Peyer's patch (tissue), 4 donors: ENCODE measurements at places on chromosomes 11 and 22. TPM values are rescaled to one million over a fixed set of nuclear protein-coding genes. Genes with fewer than 3 reads are reported as not detected.

DNA sequence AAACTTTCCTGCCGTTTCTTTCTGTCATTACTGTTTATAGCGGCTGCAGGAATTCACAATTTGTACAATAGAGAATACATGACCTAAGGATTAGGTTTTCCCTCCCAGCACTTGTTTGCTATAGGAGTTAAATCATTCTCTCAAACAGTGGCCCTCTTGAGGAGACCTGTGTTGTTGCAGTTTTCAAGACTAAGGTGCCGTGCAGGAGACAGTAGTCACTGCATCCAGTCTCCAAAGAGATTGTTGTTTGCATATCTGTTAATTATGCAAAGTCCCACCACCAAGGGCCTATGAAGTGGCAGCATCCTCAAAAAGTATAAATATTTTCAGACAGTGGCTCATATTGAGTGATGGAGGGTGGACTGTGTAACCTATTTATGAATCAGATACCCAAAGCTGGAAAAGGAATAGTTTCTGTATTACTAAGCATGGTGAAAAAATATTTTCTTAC lies 2.3 kb downstream of the PRSS23 start:
- peak; percentile 60 for DNase-seq

Gene CECR2
- 0.54 TPM for total RNA-seq

GRCh38 chr11:93784935-93785360 lies 866 bp downstream of the MED17 start:
- no peak for DNase-seq

- peak; percentile 14 for DNase-seq
These were observed 435.3 kb downstream of the SOX6 start for GRCh38 chr11:15920856-15921629.

- DNase-seq, result no peak
These were observed 23.2 kb downstream of the MFNG start for GRCh38 chr22:37462983-37463382.

DNA sequence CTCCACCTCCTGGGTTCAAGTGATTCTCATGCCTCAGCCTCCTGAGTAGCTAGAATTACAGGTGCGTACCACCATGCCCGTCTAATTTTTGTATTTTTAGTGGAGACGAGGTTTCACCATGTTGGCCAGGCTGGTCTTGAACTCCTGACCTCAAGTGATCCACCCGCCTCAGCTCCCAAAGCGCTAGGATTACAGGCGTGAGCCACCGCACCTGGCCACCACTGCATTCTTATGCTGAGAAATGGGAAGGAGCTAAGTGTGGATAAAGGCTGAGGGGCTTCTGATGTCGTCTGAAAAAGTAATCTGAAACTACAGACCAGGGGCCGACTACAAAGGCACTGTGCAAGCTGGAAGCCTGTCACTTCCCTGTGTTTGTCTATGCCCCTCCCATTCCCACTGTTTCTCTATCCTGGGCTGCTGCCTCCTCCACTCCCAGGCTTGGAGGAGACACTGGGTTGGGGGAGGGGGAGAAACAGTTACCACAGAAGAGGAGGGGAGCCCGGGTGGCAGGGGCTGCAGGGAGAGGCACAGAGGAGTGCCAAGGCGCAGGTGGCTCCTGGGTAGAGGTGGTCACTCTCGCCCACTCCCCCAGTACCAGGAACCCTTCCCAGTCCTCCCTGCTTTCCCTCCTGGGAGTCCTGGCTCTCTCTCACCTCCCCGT lies 2.9 kb upstream of the MTA2 start:
- DNase-seq, result no peak

DNA sequence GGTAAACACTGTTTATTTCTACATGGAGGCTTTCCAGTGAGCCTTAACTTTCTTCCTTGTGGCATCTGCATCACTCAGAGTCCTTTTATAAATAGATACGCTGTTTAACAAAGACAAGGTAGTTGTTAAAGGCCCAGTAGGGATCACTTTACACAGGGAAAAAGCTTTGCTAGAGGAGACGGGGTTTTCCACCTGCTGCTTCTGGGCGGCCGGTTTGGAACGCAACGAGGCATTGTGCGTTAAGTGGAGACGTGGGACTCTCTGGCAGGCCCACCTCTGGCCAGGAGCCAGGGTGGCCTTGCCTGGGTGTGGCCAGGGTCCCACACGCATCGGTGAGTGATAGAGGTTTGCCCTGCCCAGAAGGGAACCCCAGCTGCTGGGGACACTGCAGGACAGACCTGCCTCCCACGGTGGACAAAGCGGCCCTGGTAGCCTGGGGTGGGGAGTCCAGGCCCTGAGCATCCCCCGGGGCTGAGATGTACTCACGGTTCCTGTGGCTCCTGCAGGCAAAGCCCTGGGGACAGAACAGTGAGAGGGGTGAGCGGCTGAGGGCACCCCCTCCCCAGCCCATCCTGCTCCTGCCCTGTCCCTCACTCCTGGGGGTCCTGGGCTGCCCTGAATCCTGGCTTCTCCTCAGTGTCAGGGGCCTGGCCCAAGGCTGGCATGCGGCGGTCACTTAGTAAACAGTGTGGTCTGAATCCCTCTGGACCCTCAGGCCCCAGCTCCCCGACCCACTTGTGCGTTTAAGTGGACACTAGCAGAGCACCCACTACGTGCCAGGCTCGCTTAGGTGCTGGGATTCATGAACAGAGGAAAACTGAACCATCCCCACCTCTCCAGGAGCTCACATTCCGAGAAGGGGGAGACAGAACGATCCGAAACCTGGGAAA lies 4.2 kb downstream of the IL17REL start:
- DNase-seq, result no peak

Gene SHANK2
- total RNA-seq, result 44.5 TPM

GRCh38 chr11:129447654-129448239 lies 72.1 kb downstream of the BARX2 start:
- DNase-seq, result no peak

- no peak for DNase-seq
These were observed 71.4 kb upstream of the PITPNB start for GRCh38 chr22:27990451-27990840.

GRCh38 chr22:38740116-38740723 lies 15.6 kb downstream of the SUN2 start:
- no peak for DNase-seq

DNA sequence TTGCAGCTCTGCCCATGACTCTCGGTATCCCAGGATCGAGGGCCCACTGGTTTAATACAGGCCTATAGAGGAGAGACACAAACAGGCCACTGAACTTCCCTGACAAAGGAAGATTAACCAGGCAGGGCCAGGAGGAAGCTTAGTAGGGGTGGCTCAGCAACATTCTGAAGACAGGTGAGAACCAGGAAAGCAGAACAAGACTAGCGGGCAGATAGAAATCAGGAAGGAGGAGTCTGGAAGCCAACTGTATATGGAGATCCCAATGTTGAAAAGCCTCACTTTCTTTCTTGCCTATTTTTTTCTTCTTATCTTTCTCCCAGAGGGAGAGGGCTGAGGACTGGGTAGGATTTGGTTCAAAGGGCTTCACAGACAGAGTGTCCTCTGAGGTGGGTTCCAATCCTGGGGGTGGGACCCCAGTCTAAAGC lies 5.4 kb downstream of the PI4KA start:
- peak; percentile 6 for DNase-seq

Gene CDC42BPG
- 25.6 TPM for total RNA-seq

GRCh38 chr11:83782329-83782728 lies 496.2 kb upstream of the CCDC90B start:
- DNase-seq, result no peak

Gene CCDC157
- total RNA-seq, result 6.3 TPM

Gene OMP
- total RNA-seq, result 12.4 TPM
